ENCODE measurements at places on chromosomes 2 and 18. TPM values are rescaled to one million over a fixed set of nuclear protein-coding genes. Genes with fewer than 3 reads are reported as not detected.

The ADRA2B gene
- 3.0 TPM for total RNA-seq

The PSMA8 gene
- not detected for total RNA-seq

DNA sequence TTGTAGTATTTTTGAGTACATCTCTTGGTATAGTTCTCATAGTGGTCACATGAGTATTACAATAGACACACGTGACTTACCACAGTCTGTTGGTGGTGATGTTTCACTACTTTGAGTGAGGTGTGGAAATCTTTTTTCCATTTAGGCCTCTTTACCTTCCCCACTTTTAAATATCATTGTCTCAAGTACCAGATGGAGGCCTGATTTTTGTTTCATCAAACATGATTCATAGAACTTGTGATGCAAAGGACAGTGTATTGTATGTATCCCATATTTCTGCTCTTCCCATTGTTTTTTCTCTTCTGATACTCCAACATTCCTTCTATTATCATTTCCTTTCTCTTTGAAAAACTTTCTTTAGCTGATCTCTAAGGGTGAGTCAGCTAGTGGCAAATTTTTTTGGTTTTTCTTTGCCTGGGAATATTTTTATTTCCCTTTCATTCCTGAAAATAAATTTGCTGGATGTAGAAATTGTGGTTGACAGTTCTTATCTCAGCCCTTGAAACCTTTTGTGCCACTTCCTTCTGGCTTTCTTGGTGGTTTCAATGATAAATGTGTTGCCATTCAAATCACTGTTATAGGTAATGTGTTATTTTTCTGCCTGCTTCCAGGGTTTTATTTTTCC, 32.8 kb downstream of the RFX8 start:
- no peaks in the 10 kb centered on the region for H3K36me3 ChIP-seq
- H3K27me3 ChIP-seq: no peaks in the 10 kb centered on the region
- H3K4me3 ChIP-seq: no peak overlapping the region
- no peak for DNase-seq
- no peaks in the 10 kb centered on the region for H3K4me1 ChIP-seq

DNA sequence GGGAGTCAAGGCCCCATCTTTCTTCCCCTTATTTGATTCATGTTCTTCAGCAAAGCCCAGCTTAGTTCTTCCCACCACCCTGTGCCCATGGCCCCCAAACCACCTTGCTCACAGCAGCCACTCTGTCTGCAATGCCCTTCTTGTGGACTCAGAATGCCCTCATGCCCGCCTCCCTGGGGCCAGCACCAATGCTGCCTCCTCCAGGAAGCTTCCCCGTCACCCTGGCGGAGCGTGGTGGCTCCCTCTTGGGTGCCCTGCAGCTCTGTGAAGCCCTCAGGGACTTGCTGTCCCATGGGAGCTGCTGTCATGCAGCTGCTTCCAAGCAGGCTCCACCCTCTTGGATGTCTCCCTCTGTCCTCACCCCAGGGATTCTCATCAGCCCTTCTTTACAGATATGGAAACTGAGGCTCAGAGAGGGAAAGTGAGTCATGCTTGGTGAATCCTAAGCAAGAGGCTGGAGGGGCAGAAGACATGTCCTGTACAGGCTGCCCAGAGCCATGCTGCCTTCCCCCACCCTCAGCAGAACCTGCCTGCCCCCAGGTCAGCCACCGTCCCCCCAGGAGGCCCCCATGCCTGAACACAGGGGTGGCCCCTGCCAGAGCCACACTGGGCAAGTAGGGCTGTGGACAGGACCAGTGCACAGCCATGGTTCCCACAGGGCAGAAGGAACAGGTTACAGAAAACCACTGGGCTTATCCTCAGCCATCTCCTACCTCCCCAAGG, 11.8 kb upstream of the DUSP2 start:
- DNase-seq: no peak
- no peaks in the 10 kb centered on the region for H3K36me3 ChIP-seq
- peaks cover 12% of the 10 kb centered on the region for H3K4me1 ChIP-seq
- no peak overlapping the region for H3K4me3 ChIP-seq
- no peaks in the 10 kb centered on the region for H3K27me3 ChIP-seq

DNA sequence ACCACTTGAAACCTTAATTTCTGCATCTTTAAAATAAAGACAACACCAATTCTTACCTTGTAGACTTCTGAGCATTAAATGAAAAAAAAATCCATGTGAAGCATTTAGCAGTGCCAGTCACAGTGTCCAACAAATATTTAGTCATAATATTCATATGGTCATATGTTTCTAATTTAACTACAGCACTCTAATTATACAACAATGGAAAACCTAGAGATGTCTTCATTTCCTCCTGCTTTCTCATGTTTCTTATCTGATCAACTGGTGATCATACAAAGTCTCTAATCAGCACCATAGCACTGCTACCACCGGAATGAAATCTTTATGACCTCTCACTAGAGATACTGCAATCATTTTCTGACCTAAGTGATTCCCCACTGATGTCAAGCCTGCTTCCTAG, 10.2 kb upstream of the SCN3A start:
- H3K4me3 ChIP-seq: no peak overlapping the region
- no peaks in the 10 kb centered on the region for H3K36me3 ChIP-seq
- H3K27me3 ChIP-seq: no peaks in the 10 kb centered on the region
- no peaks in the 10 kb centered on the region for H3K4me1 ChIP-seq

DNA sequence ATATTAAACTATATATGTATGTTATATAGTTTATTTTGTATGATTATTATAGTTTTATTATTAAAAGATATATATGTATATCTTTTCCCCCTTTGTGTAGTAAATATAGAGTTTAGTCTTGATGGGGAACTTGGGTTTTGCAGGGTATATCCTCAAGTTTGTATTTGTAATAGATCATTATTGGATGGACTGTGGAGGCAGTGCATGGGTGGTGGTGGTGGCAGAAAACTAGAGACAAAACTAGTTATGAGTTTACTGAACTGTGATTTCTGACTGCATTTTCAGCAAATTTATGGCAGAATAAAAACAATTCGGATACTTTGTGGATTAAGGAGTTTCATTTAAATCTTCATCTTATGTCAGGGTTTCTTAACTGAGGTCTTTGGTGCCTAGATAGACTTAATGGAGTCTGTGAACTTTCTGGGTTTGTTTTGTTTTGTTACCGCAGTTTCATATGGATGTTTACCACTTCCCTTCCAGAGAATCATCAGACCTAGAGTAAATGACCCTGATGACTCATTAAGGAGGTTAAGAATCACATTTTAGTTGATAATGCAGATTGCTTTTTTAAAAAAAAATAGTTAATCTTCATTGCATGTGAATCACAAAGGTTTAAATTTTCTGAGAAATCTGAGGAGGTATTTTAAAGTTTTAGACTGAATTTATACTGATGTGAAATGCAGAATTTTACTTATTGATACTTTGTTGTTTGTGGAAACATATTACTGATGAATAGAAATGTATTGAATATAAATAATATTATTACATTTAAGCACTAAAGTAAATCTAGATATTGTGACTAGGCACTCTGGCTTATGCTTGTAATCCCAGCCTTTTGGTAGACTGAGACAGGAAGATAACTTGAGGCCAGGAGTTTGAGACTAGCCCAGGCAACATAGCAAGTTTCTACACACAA, 14.5 kb downstream of the EPC2 start:
- no peak overlapping the region for H3K27ac ChIP-seq
- no peaks in the 10 kb centered on the region for H3K36me3 ChIP-seq
- no peaks in the 10 kb centered on the region for H3K4me1 ChIP-seq
- no peak overlapping the region for H3K4me3 ChIP-seq
- DNase-seq: no peak

DNA sequence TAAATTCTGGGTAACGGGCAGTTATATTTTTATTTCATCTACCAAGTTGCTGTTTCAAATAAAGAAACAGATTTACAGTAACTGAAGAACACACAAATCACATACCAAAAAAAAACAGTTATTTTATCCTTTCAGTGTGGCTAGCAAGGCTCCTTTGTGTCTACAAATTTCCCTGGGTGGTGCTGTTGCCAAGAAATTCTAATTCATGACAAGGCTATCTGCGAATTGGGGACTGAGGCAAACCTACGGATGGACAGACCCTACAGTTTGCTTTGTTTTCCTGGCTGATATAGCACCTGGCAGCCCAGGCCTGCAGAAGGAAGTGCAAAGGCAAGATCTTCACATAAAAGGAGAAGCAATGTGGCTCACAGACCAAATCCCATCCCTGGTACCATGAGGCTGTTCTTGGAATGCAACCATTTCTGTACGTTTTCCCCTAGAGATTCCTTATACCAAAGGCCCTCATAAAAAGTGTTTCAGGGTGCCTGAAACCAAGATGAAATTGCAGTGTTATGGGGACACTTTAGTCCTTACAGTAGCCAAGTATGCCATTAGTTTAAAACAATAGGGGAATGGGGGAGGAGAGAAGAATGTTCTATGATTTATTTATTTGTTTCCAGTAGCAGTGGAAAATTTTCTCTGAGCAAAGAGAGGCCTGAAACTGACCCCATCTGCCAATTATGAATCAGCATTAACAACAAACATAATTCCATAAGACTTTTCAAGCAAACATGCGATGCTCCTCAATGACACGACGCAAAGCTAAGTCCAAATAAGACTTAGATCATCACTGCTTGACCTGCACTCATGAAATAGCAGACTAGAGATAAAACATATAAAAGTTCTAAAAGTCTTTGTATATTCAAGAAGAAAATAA, 4.3 kb downstream of the KLF7 start:
- peaks cover 35% of the 10 kb centered on the region for H3K4me1 ChIP-seq

DNA sequence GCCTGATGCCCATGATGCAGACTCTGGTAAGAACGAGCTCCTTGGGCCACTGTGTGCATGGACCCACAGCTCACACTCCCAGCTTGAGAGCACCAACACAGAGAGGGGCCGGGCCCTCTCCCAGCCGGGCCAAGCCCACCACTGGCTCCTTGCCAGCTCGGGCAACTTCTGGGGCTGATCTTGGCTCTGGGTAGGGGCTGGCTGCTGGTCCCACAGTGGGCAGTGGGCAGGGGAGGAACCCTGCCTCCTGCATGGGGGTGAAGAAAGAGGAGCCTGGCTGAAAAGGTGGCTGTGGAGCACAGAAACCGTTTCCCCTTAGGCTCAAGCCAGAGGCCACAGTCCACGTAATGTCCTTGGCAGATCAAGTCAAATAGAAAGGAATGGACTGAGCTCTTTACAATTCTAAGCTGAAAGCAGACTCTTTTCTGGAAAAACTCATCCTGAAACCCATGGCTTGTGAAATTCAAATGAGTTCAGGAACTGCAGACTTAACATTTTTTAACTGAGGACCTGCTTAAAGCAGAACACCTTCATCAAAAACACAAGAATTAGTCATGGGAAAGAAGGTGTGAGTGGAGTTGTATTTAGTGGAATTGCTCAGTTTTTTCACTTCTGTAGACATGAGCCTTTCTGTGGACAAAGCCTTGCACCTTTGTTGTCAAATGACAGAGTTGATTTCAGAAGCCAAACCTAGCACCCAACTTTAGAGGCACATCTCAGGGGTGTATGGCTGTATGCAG, 104.9 kb downstream of the STPG4 start:
- no peak for DNase-seq
- H3K27ac ChIP-seq: no peak overlapping the region
- H3K4me3 ChIP-seq: no peak overlapping the region

The EPC2 gene
- 39.3 TPM for total RNA-seq

The ANKRD62 gene
- total RNA-seq: 0.15 TPM

DNA sequence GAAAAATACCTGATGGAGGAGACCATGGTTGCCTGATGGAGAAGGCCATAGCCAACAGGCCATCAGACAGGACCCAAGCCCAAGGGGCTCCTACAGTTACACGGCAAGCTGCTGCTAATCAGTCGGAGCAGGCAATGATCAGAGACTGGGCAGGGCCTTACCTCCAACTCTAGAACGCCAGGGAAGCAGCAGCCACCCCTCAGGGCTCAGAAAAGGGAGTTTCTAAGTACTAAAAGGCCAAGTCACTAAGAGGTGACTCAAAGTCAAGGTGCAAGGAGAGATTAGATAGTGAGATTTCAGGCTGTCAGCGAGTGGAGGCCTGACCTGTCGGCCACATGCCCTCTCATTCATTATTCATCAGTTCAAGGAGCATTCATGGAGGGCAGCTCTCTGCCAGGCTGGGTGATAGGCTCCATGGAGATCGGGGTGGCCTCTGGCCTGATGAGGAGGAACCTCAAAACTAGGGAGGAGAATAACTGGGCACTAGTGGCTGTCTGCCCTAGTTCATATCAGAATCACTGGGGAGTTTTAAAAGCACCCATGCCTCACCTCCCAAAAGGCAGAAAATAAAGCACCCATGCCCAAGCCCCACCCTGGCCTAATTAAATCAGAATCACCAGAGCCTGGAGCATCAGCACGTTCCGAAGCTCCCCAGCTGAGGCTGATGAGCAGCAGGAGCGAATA, 3.6 kb downstream of the VIL1 start:
- H3K27me3 ChIP-seq: no peaks in the 10 kb centered on the region
- H3K4me1 ChIP-seq: no peaks in the 10 kb centered on the region
- no peak overlapping the region for H3K27ac ChIP-seq
- H3K36me3 ChIP-seq: no peaks in the 10 kb centered on the region
- DNase-seq: no peak
- no peak overlapping the region for H3K4me3 ChIP-seq

The REG3G gene
- total RNA-seq: not detected

DNA sequence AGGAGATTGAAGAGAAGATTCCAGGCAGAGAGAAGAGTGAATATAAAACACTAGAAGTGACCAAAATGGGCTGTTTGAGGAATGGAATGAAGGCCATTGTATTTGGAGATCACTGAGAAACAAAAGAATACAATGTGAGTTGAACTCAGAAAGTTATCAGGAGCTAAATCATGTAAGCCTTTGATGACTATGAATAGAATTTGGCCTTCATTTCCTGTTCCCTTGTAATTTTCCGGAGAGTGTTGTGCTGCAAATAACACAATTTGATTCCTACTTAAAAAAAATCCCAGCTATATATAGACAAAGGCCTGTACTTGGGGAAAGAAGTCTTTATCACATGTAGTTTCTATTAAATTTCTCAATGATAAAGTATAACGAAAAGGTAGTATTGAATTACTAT, 33.7 kb upstream of the KYNU start:
- DNase-seq: peak; percentile 8
- no peaks in the 10 kb centered on the region for H3K36me3 ChIP-seq
- no peaks in the 10 kb centered on the region for H3K27me3 ChIP-seq
- H3K4me3 ChIP-seq: no peak overlapping the region

DNA sequence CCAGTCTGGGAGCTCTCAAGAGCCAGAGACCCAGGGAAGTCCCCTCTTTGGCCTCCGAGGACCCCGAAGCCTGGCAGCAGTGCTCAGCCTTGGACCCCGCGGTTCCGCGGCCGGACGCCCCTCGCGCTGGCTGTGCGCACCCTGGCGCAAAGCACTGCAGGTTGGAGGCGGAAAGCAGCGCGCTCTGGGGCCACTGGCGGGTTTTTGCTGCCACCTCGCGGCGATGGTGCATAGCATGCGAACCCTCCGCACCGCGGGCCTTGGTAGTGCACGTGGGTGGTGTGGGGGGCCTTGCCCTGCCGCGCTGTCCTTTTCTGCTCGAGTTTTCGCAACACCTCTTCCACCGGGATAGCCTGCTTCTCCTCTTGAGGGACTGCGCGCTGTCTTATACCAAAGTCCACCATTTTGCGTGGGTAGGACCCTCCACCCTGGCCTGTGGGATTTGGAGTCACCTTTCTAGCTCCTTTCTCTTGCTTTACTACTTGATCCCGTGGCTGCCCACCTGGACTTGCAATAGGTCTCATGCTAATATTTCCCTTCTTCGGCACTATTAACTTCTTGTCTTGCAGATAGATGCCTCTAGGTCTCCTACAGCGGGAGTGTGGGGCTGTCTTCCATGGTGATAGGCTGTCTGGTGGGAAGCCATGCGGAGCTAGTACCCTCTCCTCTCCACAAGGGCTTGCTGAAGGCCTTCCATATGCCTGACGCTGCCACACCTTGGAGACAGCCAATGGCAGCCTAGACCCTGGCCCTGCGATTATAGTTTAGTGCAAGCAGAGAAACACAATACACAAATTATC, 14.3 kb downstream of the SIX3 start:
- H3K27me3 ChIP-seq: peaks cover 54% of the 10 kb centered on the region
- peak overlapping the region; percentile 45 for H3K4me3 ChIP-seq
- peaks cover 55% of the 10 kb centered on the region for H3K4me1 ChIP-seq
- peak; percentile 94 for DNase-seq

The FBXO48 gene
- 2.9 TPM for total RNA-seq

The RESP18 gene
- total RNA-seq: not detected
